ENCODE measurements at places on chromosomes 16 and 17.

GRCh38 chr17:78128551-78129350 is at the start of gene TMC6:
TMC6 (minus strand) TSS chr17:78128755; CDS start chr17:78126832, 1,923 bp downstream.
- peak; percentile 56 for DNase-seq

GRCh38 chr17:13027246-13027645 is 9.4 kb upstream of the ELAC2 start:
- DNase-seq, result no peak

- no peak for DNase-seq
Observed at GRCh38 chr17:45036691-45037090, 14.7 kb downstream of the DCAKD start.

DNA sequence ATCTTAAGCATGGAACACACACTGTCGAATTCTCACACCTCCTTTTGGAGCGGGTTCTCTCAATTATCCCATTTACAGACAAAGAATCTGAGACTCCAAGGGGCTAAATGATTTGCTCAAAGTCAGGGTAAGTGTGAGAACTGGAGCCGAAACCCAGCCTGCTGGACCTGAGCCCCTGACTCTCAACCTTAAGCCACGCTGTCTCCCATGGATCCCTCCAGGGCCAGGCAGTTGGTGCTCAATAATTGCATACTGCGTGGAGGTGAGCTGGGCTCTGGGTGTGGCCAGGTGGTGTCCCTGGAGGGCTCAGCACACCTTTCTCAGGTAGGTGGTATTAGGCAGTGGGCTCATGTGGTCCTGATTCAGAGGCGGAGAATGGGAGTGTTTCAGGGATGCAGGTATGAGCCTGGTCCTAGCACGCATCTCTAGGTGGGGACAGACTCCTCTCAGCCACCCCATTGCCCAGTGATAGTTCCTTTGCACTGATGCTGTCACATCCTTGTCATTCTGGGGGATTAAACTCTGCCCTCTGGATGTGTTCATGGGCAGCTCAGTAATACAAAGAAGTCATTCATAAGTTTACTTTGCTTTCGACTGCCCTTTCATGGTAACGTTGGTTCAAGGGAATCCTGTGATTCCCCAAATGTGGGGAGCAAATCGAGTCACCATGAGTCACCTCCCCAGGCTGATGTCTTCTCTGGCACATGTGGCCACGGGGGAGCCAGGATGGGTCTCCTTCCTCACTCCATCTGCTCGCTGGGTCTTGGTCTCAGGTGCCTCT is 399.5 kb upstream of the TNRC6C start:
- no peak for DNase-seq

GRCh38 chr17:76199469-76199868 is 40.8 kb downstream of the RNF157 start:
- DNase-seq, result no peak

DNA sequence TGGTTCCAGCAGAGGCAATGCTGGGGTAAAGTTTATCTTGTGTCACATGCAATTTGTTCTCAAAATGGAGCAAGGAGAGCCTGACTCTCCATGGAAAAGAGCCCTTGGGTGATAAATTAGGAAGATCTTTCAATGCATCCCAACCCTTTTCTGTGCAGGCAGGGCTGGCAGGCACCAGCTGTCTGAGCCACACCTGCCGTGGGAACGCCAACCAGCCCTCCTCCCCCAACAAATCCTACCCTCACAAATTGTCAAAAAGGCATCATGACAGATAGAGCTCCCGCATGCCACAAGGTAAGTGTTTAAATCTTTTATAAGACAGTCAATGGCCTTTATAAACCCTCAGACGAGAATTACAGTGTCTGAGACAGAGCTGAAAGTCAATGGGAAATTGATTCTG is 418.5 kb upstream of the CDH5 start:
- no peak for DNase-seq

- peak; percentile 65 for DNase-seq
Observed at GRCh38 chr17:10316801-10317542, 55.8 kb downstream of the MYH13 start.

- no peak for DNase-seq
Observed at GRCh38 chr16:21710938-21711337, 47.2 kb downstream of the OTOA start.

DNA sequence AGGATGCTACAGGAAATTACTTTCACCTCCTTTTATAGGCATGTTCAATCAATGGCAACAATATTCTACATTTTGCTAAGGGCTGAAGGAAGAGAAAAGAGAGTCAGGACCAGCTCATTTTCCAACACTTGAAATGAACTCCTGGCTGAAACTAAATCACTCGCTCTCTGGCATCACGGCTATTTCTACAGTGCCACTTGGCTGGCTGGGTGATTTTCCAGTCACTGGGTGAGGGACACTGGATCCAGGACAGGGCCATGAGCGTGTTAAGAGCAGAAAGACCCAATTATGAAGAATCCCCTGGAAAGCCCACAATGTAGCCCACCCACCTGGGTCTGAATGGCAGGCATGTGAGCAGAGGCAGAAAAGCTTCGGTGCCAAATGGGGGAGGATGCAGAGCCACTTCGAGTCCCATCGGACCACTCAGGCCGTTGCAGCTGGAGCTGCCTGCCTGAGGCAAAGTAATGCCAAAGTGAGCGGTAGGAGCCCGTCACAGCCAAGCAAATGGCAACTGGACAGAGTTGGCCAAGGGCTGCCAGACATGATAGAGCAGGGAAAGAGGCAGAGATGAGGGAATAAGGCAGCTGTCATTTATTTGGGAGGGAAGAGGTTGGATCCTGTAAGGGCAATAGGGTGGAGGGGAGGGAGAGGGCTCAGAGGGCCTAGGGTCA is 246.2 kb downstream of the STX8 start:
- no peak for DNase-seq

GRCh38 chr17:27760069-27760885 is 40.1 kb downstream of the NOS2 start:
- peak; percentile 51 for DNase-seq

- peak; percentile 78 for DNase-seq
Observed at GRCh38 chr17:18257982-18258355, 569 bp downstream of the FLII start.

DNA sequence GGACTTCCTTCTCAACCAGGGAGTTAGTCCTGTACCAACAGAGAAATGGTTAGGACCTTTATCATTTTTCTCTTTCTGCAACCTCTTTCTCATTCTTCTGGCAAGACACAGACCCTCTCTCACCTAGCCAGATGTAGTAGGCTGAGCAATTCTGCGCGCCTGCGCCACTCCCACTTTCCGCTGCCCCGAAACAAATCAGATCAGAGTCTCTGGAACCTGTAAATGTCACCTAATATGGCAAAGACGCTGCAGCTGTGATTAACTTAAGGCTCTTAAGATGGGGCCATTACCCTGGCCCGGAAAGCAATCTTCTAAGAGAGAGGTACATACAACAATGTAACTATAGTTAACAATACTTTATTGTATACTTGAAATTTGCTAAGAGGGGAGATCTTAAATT is 94.3 kb upstream of the ASIC2 start:
- no peak for DNase-seq

DNA sequence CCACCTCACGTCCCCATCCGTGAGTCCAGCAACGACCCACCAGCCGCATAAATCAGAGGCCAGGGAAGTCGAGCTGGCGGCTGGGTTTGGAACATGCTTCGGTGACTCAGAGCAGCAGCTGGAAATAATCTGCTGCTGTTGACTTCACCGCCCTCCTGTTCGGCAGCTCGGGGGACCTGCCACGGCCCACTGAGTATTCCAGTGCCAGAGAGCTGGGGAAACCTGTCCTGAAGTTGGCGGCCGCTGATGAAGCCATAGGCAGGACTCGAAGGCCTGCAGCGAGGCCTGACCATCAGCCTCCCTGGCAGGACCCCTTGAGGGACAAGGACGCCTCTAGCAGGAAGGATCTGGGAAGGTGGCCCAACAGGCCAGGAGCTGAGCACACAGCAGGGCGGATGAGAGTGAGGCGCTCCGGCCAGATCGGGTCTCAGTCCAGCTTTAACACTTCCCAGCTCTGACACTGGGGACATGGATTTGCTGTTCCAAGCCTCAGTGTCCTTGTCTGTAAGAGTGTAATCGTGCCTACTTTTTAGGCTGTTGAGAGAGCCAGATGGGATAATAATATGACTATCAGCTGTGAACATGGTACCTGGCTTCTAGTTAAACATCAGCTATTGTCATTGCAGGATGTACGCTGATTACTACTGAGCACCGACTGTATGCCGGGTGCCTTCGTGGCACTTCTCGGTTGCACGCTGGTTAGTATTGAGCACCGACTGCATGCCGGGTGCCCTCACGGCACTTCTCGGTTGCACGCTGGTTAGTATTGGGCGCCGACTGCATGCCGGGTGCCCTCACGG is 50.4 kb upstream of the CIBAR2 start:
- DNase-seq, result no peak

DNA sequence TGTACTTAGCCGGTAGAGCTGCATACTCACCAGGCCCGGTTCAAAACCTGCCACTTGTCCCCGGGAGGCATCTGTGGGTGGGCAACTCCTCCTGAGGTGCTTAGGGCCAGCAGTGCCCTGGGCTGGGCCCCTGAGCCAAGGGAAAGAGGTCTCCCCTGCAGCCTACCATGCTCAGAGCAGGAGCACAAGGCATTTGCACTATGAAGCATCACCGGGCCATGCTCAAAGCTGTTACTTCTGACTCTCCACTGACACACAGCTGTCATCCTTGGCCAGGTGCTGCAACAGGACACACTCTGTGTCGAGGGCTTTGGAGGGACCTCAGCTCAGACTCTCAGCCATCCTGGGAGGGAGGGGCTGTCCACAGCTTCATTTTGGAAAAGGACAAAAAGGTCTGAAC is 37.2 kb downstream of the SLC38A8 start:
- no peak for DNase-seq

DNA sequence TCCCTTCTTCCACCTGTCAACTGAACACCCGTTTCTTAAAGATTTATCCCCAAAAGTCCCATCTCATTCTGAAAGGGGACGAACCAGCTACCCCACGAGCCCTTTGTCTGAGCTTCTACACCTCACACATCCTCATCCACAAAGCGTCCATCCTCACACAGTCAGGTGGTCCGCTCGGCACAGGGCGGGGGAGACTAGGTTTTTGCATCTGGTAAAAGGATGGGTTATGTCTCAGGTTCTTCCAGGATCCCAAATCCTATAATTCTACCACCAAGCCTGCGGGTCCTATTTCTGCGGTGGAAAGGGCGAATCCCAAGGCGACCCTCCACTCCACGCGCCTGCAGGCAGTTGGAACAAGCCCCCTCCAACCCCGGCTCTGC is 458 bp downstream of the GFOD2 start:
- peak; percentile 5 for DNase-seq

- no peak for DNase-seq
Observed at GRCh38 chr17:21059761-21060160, 16.9 kb upstream of the USP22 start.

DNA sequence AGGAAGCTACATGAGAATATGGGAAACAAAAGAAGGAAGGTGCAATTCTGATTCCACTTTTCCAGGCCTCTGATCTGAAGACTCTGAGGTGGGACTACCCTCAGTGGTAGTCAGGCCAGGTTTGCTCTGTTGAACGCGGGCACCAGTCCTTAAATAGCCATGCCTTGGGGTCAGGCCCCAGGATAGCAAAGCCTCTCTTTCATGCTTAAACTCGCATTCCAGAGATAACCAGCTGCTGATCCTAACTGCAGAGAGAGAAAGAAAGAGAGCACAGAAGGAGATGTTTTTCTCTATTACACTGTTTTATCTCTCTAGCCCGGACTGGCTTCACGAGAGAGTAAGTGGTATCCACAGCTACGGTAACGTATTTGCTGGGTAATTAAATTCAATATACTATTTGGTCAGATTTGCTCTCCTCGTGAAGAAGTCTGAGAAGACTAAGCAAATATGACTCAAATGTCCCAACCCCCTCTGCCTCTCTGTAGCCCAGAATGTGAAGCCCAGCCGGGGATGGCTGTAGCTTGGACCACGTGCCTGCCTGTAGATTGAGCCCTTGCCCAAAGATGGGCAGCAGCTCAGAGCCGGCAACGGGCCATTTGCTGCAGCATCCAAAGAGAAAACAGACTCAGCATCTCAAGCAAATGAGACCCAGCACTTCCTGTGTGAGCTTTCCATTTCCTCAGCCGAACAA is 122.2 kb downstream of the SMG6 start:
- no peak for DNase-seq

GRCh38 chr16:72149676-72150464 is 22.1 kb downstream of the PMFBP1 start:
- DNase-seq, result peak; percentile 5

- no peak for DNase-seq
Observed at GRCh38 chr16:57566436-57566835, 24.0 kb downstream of the ADGRG5 start.

- DNase-seq, result no peak
Observed at GRCh38 chr16:87696726-87697125, 69.1 kb downstream of the KLHDC4 start.

- DNase-seq, result peak; percentile 63
Observed at GRCh38 chr17:20010099-20010863, 1.1 kb downstream of the SPECC1 start.

DNA sequence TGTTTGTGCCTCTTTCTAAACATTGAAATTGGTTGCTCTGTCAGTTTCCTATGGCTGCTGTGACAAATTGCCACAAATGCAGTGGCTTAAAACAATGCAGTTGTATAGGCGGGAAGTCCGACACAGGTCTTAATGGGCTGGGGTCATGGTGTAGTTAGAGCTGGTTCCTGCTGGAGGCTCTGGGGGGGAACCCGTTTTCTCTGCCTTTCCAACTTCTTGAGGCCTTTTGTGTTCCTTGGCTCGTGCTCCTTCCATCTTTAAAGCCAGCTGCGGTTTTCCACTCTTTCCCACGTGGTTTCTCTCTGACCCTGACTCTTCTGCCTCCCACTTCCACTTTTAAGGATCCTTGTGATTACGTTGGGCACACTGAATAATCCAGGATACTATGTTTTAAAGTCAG is 12.5 kb downstream of the EPN2 start:
- DNase-seq, result no peak

DNA sequence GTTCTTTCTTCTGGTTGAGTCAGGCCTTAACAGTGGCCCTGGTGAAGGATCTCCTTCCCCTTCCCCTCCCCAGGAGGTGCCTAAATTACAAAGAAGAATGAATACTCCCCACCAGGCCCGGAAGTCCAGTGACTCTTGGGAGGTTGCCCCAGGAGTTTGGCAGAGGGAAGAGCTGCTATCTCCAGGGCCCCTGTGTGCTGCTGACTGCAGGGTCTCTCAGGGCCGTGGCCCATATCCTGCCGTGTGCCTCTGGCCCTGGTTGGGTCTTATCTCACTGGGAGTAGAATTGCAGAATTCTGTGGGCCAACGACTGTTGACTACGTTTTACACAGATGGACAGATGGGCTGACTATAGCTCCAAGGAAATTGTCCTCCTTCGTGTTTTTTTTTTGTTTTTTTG is 28.0 kb downstream of the AKAP1 start:
- DNase-seq, result no peak

- peak; percentile 71 for DNase-seq
Observed at GRCh38 chr17:73359987-73360410, 48.2 kb upstream of the CDC42EP4 start.
